SJCRH30 (cell line): ENCODE measurements at places on chromosomes 2 and 18. TPM values are rescaled to one million over a fixed set of nuclear protein-coding genes. Genes with fewer than 3 reads are reported as not detected.

DNA sequence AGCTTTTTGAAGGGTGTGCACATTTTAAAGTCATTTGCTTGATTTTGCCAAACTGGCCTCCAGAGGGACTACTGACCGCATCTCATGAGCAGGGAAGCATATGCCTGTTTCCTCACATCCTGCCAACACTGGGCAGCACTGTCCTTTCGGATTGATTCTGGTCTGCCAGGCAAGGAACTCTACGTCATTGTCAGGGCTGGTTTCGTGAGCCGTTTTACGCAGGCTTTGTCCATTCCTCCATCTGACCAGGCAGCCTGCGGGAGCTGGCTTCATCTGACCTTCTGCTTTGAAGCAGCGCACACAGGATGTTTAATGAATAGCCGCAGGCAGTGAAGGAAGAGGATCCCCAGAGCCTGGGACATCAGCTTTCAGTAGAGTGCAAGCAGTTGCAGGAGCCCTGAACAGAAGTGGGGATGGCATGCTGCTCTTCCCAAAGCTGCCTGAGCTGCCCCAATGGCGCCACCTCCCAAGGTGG, 46.3 kb upstream of the SEMA4C start:
- no peaks in the 10 kb centered on the region for H3K4me1 ChIP-seq
- no peak overlapping the region for H3K27ac ChIP-seq
- no peak for DNase-seq
- H3K4me3 ChIP-seq, result no peak overlapping the region
- H3K36me3 ChIP-seq, result no peaks in the 10 kb centered on the region

- no peak for DNase-seq
- no peak overlapping the region for H3K27ac ChIP-seq
- no peaks in the 10 kb centered on the region for H3K27me3 ChIP-seq
- no peaks in the 10 kb centered on the region for H3K36me3 ChIP-seq
These were observed 207.8 kb downstream of the SOCS6 start for GRCh38 chr18:70496353-70497294.

DNA sequence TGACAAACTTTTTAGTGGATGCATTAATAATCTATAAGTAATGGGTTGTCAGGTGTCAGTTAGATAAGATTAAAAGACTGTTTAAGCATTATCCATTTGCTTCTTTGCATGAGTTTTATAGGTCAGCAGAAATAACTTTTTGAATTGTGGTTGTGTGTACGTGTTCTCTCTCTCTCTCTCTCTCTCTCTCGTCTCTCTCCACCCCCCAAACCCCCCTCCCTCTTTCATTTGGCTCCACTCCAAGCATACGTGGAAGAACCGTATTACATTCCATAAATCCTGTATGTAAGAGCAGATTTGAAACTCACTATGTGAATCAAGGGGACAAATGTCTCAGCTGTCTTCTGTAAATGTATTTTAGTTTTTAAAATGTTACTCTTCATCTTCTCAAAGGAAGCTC, 120.2 kb downstream of the MEIS1 start:
- H3K4me1 ChIP-seq, result no peaks in the 10 kb centered on the region
- H3K27ac ChIP-seq, result peak overlapping the region; percentile 78
- H3K27me3 ChIP-seq, result no peaks in the 10 kb centered on the region

The RAX gene
- total RNA-seq, result not detected in 2 replicates
